ENCODE measurements at places on chromosomes 12 and 14. TPM values are rescaled to one million over a fixed set of nuclear protein-coding genes. Genes with fewer than 3 reads are reported as not detected.

Gene BCAT1
- 2.6 TPM for polyA plus RNA-seq

Gene P2RX7
- 0.26 TPM for polyA plus RNA-seq

DNA sequence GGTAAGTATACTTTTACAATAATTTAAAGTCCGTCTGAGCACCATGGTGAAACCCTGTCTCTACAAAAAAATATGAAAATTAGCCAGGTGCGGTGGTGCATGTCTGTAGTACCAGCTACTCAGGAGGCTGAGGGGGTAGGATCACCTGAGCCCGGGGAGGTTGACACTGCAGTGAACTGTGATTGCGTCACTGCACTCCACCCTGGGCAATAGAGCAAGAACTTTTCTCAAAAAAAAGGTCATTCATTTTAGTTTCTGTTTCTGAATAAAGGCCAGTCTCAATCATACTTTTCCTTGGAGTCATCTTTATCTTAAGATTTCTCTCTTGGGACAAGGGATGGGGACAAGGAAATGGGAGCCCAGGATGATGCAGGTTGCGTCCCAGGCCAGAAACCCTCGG is 12.9 kb downstream of the ANKRD13A start:
- DNase-seq, result no peak

- DNase-seq, result no peak
Observed at GRCh38 chr12:52856787-52857186, 8.0 kb upstream of the KRT78 start.

- DNase-seq, result no peak
Observed at GRCh38 chr12:49276304-49277290, 11.7 kb downstream of the TUBA1C start.

DNA sequence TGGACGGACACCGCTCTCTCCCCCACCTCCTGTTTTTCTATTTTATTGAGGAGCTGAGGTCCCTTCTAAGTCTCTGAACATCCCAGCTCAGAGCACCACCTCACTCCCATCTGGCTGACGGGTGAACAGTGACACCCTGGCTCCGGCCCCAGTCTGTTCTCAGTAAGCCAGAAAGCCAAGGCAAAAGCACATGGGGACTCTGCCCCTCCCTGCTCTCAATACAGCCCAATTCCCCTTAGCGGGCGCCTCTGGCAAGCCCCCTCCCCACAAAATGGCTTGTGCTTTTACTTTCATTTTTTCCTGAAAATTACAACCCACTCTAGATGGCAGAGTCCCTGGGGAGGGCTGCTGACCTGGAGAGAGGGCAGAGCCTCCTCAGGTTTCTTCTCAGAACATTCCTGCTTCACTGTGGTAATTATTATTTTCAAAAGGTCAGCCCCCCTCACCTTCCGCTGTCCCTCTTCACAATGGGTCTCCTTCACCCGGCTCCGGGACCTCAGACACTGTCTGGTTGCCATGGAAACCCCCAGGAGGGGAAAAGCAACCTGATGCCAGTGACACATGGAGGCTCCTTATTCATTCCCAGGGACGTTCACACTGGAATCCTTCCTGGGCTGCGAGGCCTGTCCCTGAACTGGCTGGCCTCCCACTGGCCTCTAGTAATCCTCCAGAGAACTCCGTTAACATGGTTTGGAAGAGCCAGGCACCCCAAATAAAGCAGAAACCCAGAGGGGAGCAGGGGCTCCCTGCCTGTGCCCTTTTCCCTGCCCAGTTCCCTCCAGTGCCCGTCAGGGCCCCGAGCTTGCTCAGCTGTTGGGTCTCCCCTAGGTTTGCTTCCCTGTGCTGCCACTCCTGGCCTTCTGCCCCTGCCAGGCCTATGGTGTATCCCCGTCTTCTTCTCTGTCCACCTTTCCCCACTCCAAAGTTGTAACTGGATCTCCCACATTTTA is 15.9 kb downstream of the COL2A1 start:
- DNase-seq, result no peak

GRCh38 chr12:58346032-58346632 is 404.8 kb downstream of the ATP23 start:
- DNase-seq, result peak; percentile 26

- peak; percentile 25 for DNase-seq
Observed at GRCh38 chr12:6494968-6495367, 1.1 kb downstream of the NCAPD2 start.

DNA sequence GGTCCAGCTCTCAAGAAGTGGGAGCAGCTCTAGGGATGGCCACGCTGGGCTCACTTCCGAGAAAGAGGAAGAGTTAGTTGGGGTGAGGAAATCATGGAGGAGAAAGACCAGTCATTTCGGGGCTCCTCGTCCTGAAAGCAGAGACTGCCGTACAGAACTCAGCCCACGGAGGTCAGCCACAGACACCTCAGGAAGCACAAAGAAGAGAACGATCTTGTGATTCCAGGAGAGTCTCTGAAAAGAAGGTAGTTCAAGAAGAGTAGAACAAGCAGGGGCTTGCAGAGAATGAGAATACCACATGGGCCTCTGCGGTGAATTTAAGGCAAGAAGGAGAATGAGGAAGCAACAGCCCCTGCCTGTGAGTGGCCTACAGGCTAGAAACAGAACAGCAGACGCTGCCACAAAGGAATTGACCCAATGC is 311.9 kb downstream of the CACNA1C start:
- peak; percentile 76 for DNase-seq
